Stimulated activated CD8-positive, alpha-beta memory T cell treated with anti-CD3 and anti-CD28 coated beads, Interleukin-4, amount 100 ng/mL, for 4 hours (primary cell): ENCODE measurements at places on chromosomes 12 and 14.

GRCh38 chr12:32569259-32569658 lies 109.8 kb upstream of the DNM1L start:
- DNase-seq, result no peak

GRCh38 chr14:100523843-100524169 lies 63.4 kb downstream of the BEGAIN start:
- no peak for DNase-seq

- no peak for DNase-seq
Measured at GRCh38 chr12:76649099-76649498, 89.5 kb upstream of the OSBPL8 start.

DNA sequence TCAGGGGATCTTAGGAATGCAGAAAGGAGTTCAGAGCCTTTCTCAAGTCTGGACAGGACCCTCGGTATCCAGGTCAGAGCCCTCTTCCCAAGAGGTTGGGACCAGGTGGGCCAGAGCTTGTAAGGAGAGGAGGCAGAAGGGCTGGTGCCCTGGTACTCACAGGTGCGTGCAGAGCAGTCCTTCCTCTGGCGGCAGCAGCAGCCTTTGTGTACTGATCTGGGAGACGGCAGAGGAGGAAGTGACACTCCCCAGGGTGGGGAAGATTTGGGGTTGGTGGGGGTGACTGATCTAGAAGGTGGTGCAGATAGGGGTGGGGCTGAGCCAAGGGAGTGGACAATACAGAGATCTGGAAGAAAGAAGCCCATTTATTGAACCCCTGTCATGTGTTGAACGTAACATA lies at the start of gene ITGB7:
TSS of gene ITGB7 (minus strand) at position 210 of the 400 bp plus-strand sequence. CDS start 6,808 bp downstream, outside the sequence.
- no peak for DNase-seq

- no peak for DNase-seq
Measured at GRCh38 chr12:27208414-27208750, 35.7 kb upstream of the STK38L start.
